Smooth muscle cell of the brain vasculature (primary cell): ENCODE measurements at places on chromosomes 11 and 22.

GRCh38 chr11:96228910-96229309, 114.1 kb downstream of the MAML2 start:
- DNase-seq, result no peak

DNA sequence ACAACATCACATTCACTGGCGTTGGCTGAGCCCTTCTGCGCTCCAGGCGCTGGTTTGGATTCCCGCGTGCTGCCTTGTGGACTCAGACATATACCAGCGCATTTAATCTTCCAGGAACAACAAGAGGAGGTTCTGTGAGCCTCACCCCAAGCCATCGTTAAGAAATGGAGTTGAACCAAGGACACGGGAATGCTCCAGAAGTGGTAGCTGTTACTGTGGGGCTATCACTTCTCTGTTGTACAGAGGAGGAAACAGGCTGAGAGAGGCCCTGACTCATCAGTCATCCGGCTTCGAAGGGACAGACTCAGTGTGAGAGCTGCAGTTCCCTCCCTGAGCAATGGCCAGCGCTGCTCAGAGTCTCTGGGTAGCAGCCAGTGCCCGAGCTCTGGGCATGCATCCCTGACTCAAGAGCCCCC, 291.3 kb downstream of the TBC1D22A start:
- DNase-seq, result peak; percentile 26

GRCh38 chr11:606245-606644, 9.5 kb downstream of the IRF7 start:
- no peak for DNase-seq

GRCh38 chr22:35887296-35887875, 141.2 kb downstream of the RBFOX2 start:
- DNase-seq, result no peak

GRCh38 chr11:85517272-85517671, 109.9 kb downstream of the DLG2 start:
- no peak for DNase-seq

DNA sequence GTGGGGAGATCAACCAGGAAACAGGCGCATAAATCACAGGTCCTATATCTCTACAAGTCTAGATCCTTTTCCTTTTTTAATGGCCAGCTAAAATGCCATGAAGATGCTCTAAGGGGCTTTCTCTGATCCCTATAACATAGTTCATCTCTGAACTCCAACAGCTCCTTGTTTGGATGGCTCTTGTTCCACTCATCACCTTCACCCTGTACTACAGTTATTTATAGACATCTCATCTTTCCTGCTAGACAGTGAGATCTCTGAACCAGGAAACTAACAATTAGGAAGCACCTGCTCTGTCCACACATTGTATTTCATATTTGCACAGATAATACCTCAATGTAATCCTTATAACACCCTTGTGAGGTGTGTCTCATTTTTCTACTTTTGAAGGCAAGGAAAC, 31.6 kb downstream of the KCNA4 start:
- no peak for DNase-seq

GRCh38 chr11:78210000-78210608, 21.4 kb downstream of the USP35 start:
- DNase-seq, result no peak
